ENCODE measurements at places on chromosomes 2 and 18. TPM values are rescaled to one million over a fixed set of nuclear protein-coding genes. Genes with fewer than 3 reads are reported as not detected.

The GPBAR1 gene
- not detected for total RNA-seq

The CMPK2 gene
- 0.13 TPM for total RNA-seq

The REEP1 gene
- not detected for total RNA-seq

DNA sequence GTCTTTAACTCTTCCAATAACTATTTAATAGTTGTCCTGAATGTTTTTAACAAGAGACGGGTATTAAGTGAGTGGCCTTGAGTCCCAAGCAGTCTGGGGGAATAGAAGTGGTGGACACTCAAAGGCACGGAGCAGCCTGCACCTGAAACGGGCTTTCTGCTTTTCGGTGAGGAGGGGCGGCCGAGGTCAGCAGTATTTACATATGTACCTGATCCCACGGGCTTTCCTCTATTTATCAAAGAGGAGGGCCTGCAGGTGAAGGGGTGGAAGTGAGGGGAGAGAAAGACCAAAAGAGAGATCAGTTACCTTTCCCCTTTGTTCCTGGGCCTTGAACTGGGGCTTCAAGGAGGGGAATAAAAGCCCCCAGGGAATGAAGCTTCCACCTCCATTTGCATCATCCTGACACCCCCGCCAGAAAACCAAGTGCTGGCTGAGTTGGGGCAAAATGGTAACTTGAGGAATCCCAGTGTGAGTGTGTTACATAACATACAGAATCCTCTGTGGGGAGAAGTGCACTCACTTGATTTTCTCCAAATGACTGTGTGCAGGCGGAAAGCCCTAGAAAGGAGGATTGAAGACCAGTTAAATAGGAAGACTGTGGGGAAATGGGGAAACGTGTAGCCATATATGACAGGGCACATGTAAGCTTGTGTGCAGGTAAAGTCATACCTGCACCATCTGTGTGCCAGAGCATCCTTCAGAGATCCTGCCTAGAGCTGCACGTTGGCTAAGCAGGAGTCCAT lies 12.4 kb downstream of the POU3F3 start:
- no peak overlapping the region for H3K4me3 ChIP-seq
- H3K27ac ChIP-seq: no peak overlapping the region
- H3K36me3 ChIP-seq: no peaks in the 10 kb centered on the region
- no peak for DNase-seq
- peaks cover 29% of the 10 kb centered on the region for H3K27me3 ChIP-seq

DNA sequence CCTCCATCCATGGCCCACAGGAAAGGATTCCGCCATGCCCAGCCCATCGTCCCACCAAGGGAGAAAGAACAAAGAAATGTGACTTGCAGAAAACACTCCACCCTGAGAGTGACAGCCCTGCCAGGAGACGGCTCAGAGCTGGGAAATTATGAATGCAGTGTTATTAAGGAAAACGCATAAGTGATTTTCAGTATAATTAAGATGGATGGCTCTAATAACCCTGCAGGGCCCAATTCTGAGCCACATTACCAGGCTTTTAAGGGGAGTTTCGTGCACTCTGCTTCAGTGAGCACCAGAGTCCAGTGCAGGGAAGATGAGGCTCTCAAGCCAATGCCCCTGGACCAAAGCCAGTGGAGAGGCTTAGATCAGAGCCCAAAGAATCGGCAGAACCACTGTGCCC lies 10.6 kb upstream of the TEX51 start:
- peaks cover 7% of the 10 kb centered on the region for H3K27me3 ChIP-seq
- H3K4me1 ChIP-seq: no peaks in the 10 kb centered on the region
- DNase-seq: peak; percentile 3
- no peaks in the 10 kb centered on the region for H3K36me3 ChIP-seq

DNA sequence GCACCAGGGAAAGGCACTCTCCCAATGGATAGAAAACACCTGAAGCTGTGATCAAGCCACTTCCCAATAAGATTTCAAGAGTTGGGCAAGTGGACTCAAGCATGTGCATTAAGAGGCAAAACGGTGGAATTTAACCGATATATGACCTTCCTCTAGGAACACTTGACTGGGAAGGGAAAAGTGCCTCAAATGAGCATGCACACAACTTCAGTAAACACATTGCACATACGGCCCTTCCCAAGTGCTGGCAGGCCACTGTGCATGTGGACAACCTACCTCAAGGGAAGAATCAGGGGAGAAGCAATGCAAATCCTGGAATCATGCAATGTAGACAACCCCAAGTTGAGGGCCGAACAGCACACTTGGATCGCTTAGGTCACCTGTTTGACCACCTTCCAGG lies 23.9 kb upstream of the SH3RF3 start:
- no peak for DNase-seq
- no peaks in the 10 kb centered on the region for H3K36me3 ChIP-seq
- no peak overlapping the region for H3K27ac ChIP-seq
- H3K27me3 ChIP-seq: peaks cover 63% of the 10 kb centered on the region

DNA sequence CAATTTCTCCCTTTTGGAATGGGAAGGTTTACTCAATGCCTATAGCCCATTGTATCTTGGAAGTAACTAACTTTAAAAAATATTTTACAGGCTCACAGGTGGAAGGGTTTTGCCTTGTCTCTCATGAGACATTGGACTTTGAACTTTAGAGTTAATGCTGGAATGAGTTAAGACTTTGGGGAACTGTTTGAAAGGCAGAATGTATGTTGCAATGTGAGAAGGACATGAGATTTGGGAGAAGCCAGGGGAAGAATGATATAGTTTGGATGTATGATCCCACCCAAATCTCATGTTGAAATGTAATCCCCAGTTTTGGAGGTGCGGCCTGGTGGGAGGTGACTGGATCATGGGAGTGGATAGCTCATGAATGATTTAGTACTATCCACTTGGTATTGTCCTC lies 17.5 kb upstream of the TBC1D8 start:
- no peaks in the 10 kb centered on the region for H3K27me3 ChIP-seq
- H3K36me3 ChIP-seq: no peaks in the 10 kb centered on the region
- no peak for DNase-seq
- H3K4me3 ChIP-seq: no peak overlapping the region

Measured in GM23248 (cell line).